Suppressor macrophage treated with lipopolysaccharide for 1 hour (primary cell): ENCODE measurements at places on chromosomes 7 and 10.

- DNase-seq, result no peak
Observed at GRCh38 chr10:133117688-133118071, 30.0 kb downstream of the ADGRA1 start.

GRCh38 chr7:20310963-20311742 lies 19.5 kb upstream of the ITGB8 start:
- peak; percentile 90 for DNase-seq

DNA sequence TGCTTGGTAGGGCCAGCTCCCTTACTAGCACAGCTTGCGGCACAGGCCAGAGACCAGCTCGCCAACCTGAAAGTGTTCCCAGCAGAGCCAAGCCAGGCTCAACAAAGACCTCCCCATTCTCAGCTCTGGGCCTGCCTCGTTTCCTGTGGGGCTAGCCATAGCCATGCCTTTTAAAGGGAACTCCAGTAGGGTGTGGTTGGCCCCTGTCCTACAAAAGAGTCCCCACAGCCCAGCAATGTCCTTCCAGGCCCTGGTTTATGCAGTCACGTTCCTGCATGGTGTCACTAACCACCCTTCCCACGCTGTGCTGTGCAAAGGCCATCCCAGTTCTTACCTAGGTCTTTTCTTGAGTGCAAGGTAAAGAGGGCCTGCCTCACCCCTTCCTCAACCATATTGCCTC lies 87.8 kb upstream of the LRRC4 start:
- DNase-seq, result no peak

DNA sequence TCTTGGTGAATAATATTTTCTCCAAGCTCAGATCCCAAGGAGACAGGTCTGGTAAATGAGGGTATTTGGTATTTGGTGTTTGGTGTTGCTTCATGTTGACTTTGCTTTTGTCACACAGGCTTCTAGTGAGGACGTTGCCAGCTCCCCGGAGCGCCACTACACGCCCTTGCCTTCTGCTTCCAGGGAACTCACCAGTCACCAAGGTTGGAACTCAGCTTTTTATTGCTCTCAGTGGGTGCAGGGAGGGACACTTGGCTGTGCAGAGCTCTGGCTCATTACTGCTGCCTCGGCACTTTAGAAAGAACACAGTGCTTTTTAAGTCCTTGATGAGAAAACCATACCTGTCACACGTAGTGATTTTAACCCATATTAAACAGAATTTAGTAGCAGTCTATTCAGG lies 892.9 kb downstream of the LRMDA start:
- no peak for DNase-seq

DNA sequence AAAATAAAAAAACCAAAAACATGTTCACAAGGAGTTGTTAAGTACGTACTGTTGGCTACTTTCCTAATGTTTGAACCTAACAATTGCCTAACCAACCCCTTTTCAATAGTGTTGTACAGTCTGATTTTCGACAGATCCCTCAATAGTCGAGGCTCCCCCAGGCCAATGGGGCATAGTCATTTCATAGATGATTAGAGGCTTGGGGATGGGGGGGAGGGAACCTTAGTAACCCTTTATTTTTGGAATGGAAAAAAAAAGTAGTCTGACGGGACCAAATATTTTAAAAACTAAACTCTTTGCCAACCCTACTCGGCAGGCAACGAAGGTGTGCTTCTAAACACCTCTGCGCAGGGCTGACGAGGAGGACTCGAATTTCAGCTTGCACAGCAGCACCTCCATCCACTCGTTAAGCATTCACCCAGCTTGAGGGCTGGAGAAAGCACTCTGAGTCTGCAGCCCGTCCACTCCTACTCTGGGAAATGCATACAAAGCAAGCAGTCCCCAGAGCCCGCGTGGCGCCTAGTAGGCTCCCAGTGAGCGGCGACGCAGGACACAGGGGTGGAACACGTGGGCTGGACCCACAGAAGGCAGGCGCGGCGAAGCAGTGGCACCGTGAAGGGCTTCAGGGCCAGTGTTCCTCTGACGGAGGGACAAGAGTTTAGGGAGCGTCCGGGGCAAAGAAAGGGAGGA lies 899 bp downstream of the PUS7 start:
- peak; percentile 65 for DNase-seq
